SK-MEL-5 (cell line): ENCODE measurements at places on chromosomes 2 and 18. TPM values are rescaled to one million over a fixed set of nuclear protein-coding genes. Genes with fewer than 3 reads are reported as not detected.

DNA sequence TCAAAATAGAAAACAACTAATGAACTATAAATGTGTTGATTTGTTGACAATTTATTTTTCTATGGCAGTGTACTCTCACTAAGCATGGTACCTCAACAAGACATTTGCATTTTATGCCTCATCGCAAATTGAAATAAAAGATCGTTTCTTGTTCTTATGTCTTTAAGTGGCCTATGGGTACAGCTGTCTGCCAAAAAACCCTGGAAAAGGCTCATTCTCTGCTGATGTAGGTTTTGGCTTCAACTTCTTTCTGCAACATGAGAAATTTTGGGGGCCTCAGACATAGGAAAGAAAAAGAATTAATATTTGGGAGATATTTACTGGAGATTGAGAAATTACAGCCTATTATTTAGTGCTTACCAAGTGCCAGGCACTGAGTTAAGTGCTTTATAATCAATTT lies 205.1 kb upstream of the DPP10 start:
- DNase-seq: no peak

GNLY gene
- total RNA-seq: not detected in 2 replicates

DNA sequence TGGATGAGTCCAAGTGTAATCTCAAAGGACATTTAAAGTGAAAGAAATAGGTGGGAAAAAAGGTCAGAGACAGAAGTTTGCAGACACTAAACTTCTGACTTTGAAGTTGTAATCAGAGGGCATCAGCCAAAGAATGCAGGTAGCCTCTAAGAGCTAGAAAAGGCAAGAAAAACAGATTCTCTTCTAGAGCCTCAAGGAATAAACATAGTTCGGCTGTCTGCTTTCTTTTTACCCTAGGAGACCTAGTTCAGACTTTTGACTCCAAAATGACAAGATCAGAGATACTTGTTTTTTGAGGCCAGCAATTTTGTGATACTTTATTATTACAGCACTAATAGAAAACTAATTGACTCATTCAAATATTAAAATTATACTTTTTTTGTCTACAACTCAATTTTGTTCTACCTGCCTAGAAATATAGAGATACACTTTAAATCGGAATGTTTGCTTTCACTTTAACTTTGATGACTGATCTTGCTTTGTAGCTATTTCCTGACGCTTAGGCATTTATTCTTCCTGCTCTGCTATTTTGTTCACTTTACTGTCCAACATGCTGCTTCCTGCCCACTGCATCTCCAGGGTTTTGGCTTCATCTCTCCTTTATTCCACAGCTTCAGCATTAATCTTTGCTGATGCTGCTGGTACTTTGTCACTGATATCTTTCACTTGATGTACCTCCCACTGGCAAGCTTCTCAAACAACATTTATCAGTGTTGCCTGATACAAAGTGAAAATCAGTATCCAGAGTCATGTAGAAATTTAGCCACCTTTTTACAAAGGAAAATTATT lies 272.5 kb downstream of the DSEL start:
- DNase-seq: no peak

DNA sequence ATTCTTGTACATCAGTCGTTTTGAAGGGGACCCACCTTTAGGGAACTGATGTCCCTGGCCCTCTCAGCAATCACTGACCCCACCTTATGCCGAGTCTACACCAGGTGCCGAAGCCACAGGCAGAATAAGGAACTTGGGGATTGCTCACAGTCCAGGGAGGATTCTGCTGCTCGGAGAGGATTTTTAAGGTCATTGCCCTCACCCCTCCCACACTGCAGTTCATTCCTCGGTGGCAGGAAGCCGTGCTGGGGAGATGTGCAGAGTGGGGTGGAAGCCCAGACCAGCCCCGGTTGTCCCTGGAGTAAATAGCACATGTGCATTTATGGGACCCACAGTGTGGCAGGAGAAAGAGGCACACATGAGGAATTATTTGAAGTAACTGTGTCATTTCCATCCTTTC lies 50.4 kb downstream of the PLB1 start:
- DNase-seq: no peak

GREB1 gene
- total RNA-seq: 57.6 and 72.2 TPM in 2 replicates

DNA sequence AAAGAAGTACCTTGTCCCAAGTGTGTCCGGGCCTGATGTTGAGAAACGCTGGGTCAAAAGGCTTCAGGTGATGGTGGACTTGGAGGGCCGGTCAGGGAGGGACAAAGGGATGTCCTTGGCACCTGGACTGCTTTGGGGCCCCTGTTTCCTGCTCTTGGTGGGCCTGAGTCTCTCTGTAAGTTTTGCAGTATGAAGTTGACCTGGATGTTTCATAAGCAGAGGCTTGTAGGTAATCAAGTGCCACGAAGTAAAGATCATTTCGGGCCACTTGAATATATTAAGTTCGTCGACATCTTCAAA lies 29.4 kb downstream of the ASAP2 start:
- DNase-seq: no peak

MOCOS gene
- 30.0 and 50.8 TPM in 2 replicates for total RNA-seq
